ENCODE measurements at places on chromosomes 11 and 22.

- DNase-seq, result no peak
Observed at GRCh38 chr11:8527939-8528338, 66.1 kb downstream of the STK33 start.

DNA sequence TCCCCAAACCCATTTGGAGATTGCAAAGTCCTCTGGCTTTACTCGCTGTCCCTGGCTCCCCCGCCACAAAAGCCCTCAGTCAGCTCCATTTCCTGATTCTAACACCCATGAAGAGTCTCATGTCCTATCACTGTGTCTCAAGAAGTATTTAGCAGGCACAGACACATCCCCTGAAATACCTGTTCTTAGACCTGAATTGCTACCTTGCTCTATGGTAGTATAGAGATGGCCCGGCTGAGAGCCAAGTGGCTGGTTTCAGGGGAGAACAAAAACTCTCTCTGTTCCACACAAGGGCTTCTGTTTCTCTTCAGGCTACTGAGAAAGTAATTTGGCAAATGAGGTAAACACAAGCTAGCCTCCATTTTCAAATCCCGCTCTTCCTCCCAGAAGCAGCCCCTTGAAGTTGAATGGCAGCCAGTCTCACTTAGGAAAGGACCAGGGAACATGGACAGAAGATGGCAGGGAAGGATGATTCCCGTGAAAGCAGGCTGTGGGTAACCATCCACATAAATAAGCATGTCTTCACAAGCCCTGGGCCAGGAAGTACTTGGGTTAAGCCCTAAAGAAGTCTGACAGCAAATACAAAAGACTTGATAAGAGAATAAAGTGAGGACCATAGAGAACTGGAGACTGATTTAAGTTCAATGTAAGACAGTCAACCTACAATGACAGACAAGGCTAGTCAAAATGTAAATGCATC, 137.8 kb downstream of the C11orf58 start:
- no peak for DNase-seq

DNA sequence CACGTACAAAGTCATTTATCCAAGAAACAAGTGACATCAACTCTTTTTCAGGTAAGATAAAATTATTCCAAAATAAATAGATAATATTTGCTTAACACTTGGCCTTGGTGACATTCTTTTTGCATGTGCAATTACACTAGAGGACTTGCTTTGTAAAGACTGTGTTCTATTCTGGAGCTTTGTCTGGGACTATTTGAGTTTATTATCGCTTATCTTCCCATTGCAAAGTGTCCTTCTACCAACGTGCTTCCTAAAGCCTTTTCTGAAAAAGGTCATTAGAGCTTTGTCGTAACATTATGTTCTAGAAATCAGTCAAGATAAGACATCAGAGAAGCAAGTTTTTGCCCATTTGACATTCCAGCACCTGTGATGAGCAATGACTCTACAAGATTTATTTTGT, 78.3 kb upstream of the MYO18B start:
- peak; percentile 48 for DNase-seq

DNA sequence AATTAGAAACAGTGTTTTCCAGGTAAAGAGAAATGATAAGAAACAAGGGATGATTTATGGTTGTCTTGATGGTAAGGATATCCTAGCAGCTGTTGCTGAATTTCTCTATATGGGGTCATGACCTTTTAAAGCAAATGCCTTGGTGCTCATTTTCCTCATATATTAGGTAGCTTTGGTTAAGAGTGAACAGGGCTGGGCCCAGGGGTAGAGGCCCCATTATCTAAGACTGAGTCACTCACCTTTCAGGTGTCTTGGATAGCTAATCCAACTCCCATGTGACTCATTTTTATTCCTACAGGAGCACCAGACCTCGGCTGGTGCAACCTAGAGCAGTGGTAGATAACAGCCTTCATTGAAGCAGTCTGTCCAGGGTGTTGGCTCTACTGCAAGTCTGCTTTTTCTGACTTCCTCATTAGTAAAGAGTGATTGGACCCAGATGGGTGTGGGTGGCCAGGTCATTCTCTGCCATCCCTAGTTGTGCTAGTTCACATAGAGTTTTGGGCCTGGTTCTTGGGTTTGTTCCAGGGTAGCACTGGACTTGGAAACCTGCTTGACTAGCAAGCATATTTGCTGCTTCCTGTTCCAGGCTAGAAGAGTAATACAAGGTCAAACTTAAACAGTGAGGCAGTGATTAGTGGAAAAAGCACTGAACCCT, 37.4 kb downstream of the CTNND1 start:
- peak; percentile 97 for DNase-seq

DNA sequence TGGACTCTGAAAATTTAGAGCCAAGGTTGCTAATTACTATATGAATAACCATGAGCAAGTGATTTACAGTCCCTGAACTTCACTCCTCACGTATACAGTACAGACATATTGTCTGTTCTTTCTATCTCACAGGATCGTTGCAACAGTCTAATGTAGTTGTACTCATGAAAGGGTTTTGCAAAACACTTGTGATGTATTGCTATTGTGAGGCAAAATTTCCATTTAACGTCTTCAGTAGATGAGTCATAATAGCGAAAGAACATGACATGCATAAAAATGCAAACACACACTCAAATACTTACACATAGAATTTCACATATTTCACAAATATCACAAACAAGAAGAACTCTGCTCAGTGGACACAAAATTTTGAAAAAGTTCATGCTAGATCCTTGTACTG, 134.6 kb upstream of the TRPC6 start:
- no peak for DNase-seq

DNA sequence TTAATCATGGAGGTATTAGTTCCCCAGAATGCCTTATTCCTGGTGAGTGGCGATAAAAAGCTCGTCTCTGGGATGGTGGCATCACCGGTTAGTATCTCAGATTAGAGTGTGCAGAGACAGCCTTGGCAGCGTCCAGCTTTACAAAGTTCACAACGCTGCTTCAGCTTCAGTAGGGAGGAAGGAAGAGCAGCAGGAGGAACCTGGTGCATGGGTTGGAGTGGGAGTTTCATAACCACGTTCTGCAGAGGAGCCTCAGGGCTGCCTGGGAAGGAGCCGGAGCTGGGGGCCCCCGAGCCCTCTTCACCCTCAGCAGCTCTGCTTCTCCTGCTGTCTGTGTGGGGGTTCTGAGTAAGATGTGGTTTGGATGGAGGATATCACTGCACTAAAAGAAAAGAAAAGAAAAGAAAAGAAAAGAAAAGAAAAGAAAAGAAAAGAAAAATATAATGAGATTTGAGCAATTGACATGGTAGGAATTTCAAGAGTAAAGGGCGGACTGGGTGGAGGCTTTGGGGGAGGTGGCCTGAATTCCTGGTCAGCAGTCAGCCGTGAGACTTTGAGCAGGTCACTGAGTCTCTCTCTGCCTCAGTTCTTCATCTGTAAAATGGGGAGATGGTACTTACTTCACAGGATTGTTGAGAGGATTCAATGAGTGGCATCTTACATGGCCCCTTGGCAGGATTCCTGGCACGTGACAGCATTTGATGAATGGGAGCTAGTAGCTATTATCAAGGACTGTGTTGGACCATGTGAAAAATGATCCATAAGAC, 6.5 kb downstream of the ASPHD2 start:
- no peak for DNase-seq

- no peak for DNase-seq
Observed at GRCh38 chr11:117876341-117877119, at the start of gene FXYD6. Gene FXYD6, minus strand, starts transcription at chr11:117876658. Its CDS starts 33,882 bp downstream, at chr11:117842776.

GRCh38 chr11:35012467-35013191, 96.2 kb downstream of the PDHX start:
- DNase-seq, result no peak

Measured in LNCaP clone FGC (cell line).